ENCODE measurements at places on chromosomes 16 and 17.

- DNase-seq: peak; percentile 40
Measured at GRCh38 chr16:31695667-31696066, 168.0 kb downstream of the AHSP start.

DNA sequence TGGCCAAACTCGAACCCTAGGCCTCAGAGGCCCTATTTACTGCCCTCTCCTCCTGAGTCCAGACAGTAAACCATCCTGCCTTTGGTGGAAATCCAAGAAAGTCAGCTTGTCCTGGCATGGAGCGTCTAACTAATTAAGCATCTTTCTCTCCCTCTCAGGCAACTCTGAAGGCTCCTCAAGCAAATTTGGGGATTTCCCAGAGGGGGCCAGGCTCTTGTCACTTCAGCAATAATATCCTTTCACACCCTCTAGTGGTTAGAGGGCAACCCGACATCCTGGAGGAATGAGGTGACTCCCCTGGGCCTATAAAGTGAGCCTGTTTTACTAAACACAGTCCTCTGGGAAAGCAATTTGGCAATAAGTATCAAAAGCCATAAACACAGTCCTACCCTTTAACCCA, 60.4 kb downstream of the NOG start:
- peak; percentile 30 for DNase-seq

DNA sequence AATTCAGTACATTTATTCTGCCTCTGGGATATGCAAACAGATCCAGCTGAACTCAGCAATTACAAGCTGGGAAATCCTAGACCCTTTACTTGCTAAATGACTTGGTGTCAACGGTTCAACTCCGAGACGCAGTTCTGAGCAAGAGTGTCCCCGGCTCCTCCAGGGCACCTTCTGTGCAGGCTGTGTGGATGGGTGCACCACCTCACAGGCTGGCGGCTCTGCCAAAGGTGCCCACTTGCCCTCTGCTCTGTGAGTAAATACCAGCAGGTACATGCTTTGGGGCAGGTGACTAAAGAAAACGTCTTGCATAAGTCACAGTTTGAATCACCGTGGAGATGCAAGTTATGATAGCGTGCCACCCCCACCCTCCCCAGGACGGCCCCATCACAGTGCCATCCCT, 23.3 kb downstream of the MAP1LC3B start:
- no peak for DNase-seq

GRCh38 chr17:81711814-81712467, at the start of gene SLC25A10:
Gene SLC25A10 (plus strand): TSS chr17:81712284. CDS start chr17:81712427, 143 bp downstream.
- peak; percentile 92 for DNase-seq

DNA sequence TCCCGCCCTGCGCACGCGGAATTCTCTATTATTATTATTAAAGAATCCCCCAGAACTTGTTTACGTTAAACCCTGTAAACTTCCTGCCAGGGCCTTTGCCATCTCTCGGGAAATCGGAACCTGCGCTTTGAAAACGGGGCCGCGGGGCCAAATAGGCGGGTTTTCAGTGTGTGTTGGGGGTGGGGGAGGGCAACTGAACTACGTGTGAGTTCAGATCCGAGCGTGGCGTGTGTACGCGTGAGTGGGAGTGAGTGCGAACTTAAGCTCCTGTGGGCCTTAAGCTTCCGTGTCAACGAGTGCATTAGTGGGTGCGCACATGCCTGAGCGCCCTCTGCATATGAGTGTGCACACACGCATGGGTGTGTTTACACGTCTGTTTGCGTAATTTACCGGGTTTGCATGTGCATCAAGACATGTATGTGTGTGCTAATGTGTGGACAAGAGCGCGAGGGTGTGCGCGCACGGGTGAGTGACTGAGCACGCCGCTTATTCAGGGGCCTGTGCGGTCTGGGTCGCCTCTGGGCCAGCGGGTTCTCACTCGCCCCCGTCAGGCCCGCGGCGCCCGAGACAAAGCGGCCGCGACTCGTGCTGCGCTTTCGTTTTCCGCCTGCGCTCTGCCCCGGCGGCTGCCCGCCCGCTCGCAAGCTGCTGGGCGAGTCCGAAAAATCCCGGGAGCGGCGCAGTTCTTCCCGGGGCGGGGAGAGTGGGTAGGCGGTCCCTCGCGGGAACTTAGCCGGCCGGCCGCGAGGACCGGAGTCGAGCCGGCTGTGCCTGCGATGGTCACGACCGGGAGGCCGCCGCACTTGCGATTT, 1.2 kb upstream of the FOXF1 start:
- DNase-seq: no peak

DNA sequence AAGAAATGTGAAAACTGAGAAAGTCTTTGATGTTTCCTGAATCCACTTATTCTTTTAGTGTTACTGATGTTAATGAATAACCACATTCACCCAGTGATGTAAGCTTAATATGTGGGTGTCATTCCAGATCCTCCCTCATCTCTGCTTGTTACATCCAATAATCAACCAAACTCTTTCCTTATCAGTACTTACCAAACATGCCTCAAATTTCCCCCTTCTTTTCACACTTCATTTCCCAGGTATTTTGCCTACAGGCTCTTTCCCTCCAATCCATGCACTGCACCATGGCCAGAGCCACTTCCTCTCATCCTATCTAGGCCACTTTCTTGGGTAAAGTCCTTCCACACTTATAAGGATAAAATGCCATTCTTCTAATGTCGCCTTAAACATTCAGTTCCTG, 451.5 kb downstream of the NPIPA7 start:
- DNase-seq: no peak

GRCh38 chr17:83085103-83085502, 5.7 kb downstream of the METRNL start:
- DNase-seq: no peak

- DNase-seq: no peak
Measured at GRCh38 chr16:19980632-19981265, 92.9 kb downstream of the GPR139 start.

DNA sequence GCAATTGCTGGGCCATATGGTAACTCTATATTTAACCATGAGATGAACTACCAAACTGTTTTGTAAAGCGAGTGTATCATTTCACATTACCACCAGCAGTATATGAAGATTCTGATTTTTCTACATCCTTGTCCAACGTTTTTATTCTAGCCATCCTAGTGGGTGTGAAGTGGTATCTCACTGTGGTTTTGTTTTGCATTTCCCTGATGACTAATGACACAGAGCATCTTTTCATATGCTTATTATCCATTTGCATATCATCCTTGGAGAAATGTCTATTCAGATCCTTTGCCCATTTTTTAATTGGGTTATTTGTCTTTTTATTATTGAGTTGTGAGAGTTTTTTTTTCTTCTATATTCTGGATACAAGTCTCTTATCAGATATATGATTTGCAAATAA, 83.6 kb downstream of the AKAP1 start:
- DNase-seq: no peak

- DNase-seq: no peak
Measured at GRCh38 chr16:4664538-4665418, 28.6 kb upstream of the NUDT16L1 start.

- DNase-seq: no peak
Measured at GRCh38 chr16:5062790-5063765, 2.7 kb downstream of the C16orf89 start.

DNA sequence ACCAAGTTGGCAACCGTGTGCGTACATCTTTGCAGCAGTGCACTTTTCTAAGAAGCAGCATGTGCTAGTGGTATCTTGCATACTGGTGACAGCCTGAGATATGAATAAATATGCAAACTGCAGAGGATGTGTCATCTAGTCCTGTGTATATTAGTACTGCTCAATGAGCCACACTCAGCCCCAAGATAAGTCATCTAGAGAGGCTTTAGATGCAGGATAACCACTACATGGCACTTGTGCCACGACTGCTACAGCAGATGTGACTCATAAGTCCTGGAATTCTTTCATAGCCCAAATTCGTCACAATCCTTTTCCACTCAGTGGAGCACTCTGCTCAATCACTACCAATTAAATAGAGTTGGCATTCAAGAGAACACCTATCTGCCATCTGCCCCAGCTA, 171.5 kb downstream of the AXIN2 start:
- no peak for DNase-seq

- DNase-seq: no peak
Measured at GRCh38 chr17:48456589-48456988, 26.6 kb upstream of the SKAP1 start.

DNA sequence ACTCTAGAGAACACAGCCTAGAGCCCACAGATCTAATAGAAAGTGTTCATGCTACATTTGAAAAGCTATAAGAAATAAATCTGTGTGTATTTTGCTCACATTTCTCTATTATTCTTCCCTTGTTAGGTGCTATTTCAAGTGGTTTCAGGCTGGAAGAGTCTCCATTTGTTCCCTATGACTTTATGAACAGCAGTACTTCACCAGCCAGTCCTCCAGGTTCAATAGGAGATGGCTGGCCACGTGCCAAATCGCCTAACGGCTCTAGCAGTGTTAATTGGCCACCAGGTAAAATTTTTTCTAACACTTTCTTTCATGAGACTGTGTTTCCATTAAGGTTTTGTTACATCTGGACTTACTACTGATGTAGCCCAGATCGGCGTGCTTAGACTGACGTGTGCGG, 30.7 kb upstream of the SLC5A11 start:
- no peak for DNase-seq

DNA sequence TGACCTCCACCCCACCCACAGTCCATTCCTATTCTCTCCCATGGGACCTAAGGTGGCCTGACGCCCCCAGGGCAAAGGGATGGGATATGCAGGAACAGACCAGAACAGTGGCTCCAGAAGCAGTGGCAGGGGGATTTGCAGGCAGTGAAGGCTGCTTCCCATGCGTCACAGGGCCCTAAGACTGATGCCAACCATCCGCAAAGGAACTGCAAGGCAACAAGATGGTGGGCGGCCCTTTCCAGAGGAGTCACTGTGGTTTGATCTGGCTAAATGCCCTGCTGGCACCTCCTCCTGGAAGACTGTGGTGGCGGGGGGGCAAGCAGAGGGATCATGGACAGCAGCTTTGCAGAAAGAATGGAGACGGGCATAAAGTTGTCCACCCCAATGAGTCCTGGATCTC, 4.4 kb upstream of the SLC39A11 start:
- DNase-seq: no peak

DNA sequence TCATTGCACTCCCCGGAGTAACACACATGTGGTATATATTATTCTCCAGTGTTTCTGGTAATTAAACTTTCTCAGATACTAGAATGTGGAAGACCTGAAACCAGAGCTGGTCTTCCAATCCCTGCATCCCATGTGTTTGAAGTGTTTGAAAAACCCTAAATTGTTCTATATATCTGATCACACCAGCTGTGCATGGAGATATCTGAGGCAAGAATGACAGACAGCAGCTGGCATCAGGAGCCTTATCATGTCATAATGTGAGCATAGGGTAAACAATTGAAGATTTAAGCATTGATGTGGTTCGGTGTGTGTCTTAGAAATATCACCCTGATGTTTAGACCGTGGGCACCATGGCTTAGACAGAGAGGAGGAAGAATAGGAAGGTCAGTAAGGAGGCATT, 251.0 kb downstream of the CDH11 start:
- DNase-seq: no peak

DNA sequence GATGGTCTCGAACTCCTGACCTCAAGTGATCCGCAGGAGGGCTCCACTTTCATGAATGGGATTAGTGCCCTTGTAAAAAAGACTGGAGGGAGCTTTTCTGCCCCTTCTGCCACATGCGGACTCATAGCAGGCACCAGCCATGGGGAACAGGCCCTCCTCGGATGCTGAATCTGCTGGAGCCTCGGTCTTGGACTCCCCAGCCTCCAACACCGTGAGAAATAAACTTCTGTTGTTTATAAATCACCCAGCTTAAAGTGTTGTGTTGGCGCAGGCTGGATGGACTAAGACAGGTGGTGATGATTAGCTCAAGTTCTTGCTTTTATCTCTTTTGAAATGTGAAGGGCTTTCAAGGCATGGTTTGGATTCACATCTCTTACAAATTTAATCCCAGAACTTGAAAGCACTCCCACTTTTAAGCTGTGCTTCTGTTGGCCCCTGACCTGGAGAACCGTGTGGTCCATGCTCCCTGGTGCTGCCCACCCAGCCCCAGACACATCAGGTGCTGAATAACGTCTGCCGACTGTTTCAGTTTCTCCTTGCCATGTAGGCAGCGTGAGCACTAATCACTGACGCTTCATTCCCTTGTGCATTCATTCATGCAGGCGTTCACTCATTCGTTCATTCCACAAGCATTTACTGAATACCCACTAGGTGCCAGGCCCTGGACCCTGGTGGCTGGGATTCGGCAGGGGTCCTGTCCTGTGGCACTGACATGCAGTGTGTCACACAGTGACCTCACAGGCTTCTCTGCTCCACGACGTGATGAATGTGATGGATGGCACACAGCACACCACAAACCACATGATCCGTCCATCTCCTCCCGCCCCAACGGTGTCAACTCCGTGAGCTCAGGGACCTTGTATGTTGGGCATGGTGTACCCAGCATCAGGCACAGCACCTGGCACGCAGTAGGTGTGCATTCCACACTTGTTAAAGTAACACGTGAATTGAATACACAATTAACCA, 8.9 kb downstream of the CIBAR2 start:
- no peak for DNase-seq

DNA sequence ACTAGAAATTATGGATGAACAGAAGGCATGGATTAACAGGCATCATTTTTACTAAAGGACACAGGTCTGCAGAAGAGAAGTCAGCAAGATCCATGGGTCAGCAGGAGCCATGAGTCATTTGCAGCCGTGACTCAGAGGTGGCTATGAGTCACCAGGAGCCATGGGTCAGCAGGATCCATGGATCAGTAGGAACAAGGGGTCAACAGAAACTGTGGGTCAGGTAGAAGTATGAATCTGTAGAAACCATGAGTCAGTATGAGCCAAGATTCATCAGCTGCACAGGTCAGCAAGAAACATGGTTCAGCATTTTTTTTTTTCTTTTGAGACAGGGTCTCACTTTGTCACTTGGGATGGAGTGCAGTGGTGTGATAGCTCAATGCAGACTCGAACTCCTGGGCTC, 58.2 kb upstream of the HS3ST4 start:
- DNase-seq: no peak

- DNase-seq: no peak
Measured at GRCh38 chr16:77946823-77947222, 75.5 kb upstream of the CLEC3A start.

- no peak for DNase-seq
Measured at GRCh38 chr17:50935221-50935995, 69.3 kb upstream of the TOB1 start.

- no peak for DNase-seq
Measured at GRCh38 chr17:60091908-60092331, 13.2 kb upstream of the HEATR6 start.

DNA sequence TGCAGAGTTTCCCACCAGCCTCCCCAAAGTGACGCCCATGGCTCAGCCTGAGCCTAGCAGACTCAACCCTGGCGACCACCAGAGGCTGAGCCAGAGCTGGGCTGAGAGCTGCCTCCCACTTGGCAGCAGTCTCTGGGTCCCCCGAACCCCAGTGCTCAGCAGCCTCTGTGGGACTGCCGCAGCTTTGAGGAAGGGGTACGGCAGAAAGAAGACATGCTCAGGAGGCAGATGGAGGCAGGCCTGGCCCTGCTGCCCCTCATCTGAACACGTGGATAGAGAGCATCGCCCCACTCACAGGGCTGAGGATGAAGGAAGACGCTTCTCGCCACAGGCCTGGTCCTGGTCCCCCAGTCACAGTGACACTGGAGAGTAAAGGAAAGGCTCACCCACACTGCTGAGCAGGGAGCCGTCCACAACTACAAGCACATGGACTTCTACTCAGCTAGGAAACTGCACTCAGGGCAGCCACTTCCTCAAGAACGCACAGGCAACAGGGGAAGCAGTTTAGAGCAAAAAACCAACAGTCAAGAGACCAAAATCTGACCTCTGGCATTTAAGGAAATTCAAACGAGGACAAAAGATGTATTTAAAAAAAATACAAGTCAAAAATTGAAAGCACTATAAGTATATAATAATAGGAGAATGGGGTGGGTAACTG, 45.2 kb upstream of the GSG1L start:
- DNase-seq: no peak

Data from germinal center (tissue), 1 donor.